Lung (tissue), 17 donors: ENCODE measurements at places on chromosomes 12 and 14. TPM values are rescaled to one million over a fixed set of nuclear protein-coding genes. Genes with fewer than 3 reads are reported as not detected.

The STON2 gene
- 26.4 TPM for total RNA-seq

The KRT73 gene
- not detected for total RNA-seq

DNA sequence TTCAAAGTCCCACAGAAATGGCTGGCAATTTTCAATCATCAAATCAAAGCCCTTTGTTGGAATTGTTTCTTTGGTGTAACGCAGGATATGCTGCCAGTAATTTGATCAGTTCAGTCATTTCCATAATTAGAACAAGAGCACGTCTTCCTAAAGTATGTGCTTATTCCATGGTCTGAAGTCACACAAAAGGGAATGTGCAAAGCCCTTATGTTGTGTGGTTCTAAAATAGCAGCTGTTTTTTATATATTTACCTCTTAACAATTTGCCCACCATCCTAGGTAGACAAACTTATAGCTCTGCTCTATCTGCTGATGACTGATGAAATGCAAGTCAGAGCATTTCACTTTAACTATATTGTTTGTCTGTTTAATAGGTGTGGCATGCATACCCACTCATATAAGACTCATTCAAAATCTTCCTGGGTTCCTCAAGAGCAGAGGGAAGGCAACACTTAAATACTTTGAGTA lies 176.1 kb upstream of the SLC38A2 start:
- H3K36me3 ChIP-seq = no peaks in the 10 kb centered on the region
- DNase-seq = no peak
- no peaks in the 10 kb centered on the region for H3K4me1 ChIP-seq
- no peaks in the 10 kb centered on the region for H3K27me3 ChIP-seq
- H3K27ac ChIP-seq = no peak overlapping the region

The PRB2 gene
- total RNA-seq = not detected

The TTC9 gene
- total RNA-seq = 6.8 TPM

DNA sequence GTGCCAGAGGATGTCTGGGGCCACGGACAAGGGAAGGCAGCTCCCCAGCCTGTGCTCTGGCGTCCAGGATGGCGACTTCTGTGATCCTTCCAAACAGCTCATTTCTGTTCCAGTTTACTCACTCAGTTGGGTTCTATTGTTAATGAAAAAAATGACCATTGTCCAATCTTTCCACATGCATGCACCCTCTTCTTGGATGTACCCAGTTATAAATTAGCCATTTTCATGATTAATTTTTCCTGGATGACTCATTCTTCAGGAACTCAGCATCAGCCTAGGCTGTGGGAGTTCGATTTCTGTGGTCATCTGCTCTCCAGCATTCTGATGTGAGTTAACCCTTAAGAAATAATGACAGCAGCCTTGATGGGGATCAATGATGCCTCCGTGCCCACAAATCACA lies 926.8 kb downstream of the BCL11B start:
- H3K27ac ChIP-seq = no peak overlapping the region
- no peaks in the 10 kb centered on the region for H3K27me3 ChIP-seq
- no peak for DNase-seq
- no peaks in the 10 kb centered on the region for H3K36me3 ChIP-seq

DNA sequence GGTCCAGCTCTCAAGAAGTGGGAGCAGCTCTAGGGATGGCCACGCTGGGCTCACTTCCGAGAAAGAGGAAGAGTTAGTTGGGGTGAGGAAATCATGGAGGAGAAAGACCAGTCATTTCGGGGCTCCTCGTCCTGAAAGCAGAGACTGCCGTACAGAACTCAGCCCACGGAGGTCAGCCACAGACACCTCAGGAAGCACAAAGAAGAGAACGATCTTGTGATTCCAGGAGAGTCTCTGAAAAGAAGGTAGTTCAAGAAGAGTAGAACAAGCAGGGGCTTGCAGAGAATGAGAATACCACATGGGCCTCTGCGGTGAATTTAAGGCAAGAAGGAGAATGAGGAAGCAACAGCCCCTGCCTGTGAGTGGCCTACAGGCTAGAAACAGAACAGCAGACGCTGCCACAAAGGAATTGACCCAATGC lies 311.9 kb downstream of the CACNA1C start:
- no peak overlapping the region for H3K4me3 ChIP-seq
- H3K36me3 ChIP-seq = no peaks in the 10 kb centered on the region
- no peak overlapping the region for H3K27ac ChIP-seq
- peaks cover 6% of the 10 kb centered on the region for H3K4me1 ChIP-seq
- no peaks in the 10 kb centered on the region for H3K27me3 ChIP-seq
- DNase-seq = no peak

DNA sequence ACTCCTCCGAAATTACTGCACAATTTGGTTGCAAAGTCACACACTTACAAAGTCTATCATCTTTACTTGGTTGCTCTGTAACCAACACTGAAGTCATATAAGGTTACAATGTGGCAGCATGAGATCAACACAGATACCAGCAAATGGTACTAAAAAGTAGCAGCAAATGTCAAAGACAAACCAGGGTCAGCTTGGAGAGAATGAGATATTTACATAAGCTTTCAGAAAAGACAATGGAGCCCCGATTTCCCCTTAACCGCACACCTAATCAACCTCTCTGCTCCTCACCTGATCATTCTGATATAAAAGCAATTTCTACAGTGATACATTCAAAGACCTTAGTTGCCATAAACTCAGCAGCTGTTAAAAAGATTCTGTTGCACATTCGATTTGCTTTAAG lies 76.4 kb upstream of the FOXN3 start:
- H3K36me3 ChIP-seq = no peaks in the 10 kb centered on the region
- no peak overlapping the region for H3K27ac ChIP-seq
- no peak for DNase-seq
- H3K4me3 ChIP-seq = no peak overlapping the region
- peaks cover 23% of the 10 kb centered on the region for H3K4me1 ChIP-seq
- H3K27me3 ChIP-seq = no peaks in the 10 kb centered on the region

DNA sequence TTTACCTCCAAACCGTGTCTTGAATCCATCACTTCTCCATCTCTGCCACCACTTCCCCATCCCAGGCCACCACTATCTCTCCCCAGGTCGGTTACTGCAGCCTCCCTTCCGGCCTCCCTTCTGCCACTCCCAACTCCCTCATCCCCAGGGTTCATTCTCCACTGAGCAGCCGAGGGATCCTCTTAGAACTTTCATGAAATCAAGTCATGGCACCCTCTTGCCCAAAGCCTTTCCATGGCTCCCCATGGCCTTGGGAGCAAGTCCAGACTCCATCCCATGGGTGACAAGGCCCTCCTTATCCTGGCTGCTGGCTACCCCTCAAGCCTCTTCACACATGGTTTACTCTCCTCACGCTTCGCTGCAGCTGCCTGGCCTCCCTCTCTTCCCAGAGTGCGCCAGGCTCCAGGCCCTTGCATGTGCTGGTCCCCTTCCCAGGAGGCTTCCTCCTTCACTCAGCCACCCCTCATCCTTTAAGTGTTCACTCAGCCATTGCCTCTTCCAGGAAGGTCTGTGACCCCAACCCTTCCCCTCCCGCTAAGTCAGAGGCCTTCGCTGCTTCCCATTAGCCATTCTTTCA lies 17.9 kb upstream of the SH2B3 start:
- no peaks in the 10 kb centered on the region for H3K4me1 ChIP-seq
- DNase-seq = no peak
- H3K27ac ChIP-seq = no peak overlapping the region
- H3K4me3 ChIP-seq = no peak overlapping the region

DNA sequence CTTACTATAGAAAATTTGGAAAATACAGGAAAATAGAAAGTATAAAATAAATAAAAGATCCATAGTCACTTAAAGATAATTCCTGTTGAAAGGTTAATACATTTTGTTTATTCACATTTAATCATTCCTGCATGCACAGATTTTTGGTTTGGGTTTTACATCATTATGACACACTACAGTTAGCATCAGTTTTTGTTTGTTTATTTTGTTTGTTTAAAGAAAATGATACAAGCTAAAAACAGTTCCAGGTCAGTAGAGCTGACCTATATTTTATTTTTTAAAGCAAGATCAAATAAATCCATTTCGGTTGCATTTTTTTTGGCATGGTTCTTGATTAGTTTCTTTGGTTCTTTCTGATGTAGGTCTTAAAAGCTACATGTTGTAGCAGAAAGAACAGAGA lies 68.8 kb upstream of the CCDC91 start:
- no peak for DNase-seq
- H3K27me3 ChIP-seq = no peaks in the 10 kb centered on the region
- no peaks in the 10 kb centered on the region for H3K4me1 ChIP-seq
- no peaks in the 10 kb centered on the region for H3K36me3 ChIP-seq

GRCh38 chr12:123396543-123396942 lies 12.6 kb downstream of the KMT5A start:
- H3K27ac ChIP-seq = no peak overlapping the region
- H3K4me3 ChIP-seq = no peak overlapping the region
- no peak for DNase-seq

- no peak for DNase-seq
- no peak overlapping the region for H3K27ac ChIP-seq
- H3K4me3 ChIP-seq = no peak overlapping the region
- H3K4me1 ChIP-seq = no peaks in the 10 kb centered on the region
These were observed 266.9 kb downstream of the KTN1 start for GRCh38 chr14:55846826-55847446.

The FLVCR2 gene
- total RNA-seq = 9.6 TPM

- H3K4me1 ChIP-seq = no peaks in the 10 kb centered on the region
- H3K27ac ChIP-seq = no peak overlapping the region
- H3K27me3 ChIP-seq = no peaks in the 10 kb centered on the region
- H3K36me3 ChIP-seq = no peaks in the 10 kb centered on the region
- no peak overlapping the region for H3K4me3 ChIP-seq
These were observed 133.4 kb upstream of the FGD4 start for GRCh38 chr12:32265951-32266350.

- H3K4me1 ChIP-seq = no peaks in the 10 kb centered on the region
- DNase-seq = no peak
- no peaks in the 10 kb centered on the region for H3K36me3 ChIP-seq
- H3K4me3 ChIP-seq = no peak overlapping the region
These were observed 48.7 kb upstream of the PLXNC1 start for GRCh38 chr12:94099632-94100031.

- no peak for DNase-seq
- H3K27ac ChIP-seq = no peak overlapping the region
- peaks cover under 1% of the 10 kb centered on the region for H3K36me3 ChIP-seq
- no peak overlapping the region for H3K4me3 ChIP-seq
These were observed 2.6 kb upstream of the C12orf76 start for GRCh38 chr12:110050927-110051326.

The PFKM gene
- 48.9 TPM for total RNA-seq

DNA sequence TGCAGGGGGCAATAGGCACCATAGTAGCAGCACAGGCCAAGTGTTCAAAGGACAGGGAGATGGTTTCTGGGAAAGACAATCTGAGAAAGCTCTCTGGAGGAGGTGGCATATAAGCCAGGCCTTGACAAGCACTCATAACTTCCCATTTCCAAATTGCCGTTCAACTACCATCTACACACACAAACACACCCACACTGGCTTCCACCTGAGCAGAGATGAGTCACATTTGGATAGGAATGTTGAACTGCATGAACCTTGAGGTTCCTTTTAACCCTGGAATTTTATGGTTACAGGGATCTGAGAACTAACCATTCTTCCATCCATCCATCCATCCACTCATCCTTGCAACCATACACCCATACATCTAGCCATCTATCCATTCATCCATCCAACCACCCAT lies 86.6 kb downstream of the KSR2 start:
- H3K4me3 ChIP-seq = no peak overlapping the region
- H3K27me3 ChIP-seq = no peaks in the 10 kb centered on the region
- H3K36me3 ChIP-seq = no peaks in the 10 kb centered on the region
- H3K4me1 ChIP-seq = no peaks in the 10 kb centered on the region
- H3K27ac ChIP-seq = no peak overlapping the region

GRCh38 chr12:116299064-116299463 lies 21.6 kb upstream of the MED13L start:
- no peaks in the 10 kb centered on the region for H3K27me3 ChIP-seq
- H3K36me3 ChIP-seq = no peaks in the 10 kb centered on the region
- no peak overlapping the region for H3K4me3 ChIP-seq
- peak; percentile 49 for DNase-seq
- peak overlapping the region; percentile 60 for H3K27ac ChIP-seq
- peaks cover 34% of the 10 kb centered on the region for H3K4me1 ChIP-seq

DNA sequence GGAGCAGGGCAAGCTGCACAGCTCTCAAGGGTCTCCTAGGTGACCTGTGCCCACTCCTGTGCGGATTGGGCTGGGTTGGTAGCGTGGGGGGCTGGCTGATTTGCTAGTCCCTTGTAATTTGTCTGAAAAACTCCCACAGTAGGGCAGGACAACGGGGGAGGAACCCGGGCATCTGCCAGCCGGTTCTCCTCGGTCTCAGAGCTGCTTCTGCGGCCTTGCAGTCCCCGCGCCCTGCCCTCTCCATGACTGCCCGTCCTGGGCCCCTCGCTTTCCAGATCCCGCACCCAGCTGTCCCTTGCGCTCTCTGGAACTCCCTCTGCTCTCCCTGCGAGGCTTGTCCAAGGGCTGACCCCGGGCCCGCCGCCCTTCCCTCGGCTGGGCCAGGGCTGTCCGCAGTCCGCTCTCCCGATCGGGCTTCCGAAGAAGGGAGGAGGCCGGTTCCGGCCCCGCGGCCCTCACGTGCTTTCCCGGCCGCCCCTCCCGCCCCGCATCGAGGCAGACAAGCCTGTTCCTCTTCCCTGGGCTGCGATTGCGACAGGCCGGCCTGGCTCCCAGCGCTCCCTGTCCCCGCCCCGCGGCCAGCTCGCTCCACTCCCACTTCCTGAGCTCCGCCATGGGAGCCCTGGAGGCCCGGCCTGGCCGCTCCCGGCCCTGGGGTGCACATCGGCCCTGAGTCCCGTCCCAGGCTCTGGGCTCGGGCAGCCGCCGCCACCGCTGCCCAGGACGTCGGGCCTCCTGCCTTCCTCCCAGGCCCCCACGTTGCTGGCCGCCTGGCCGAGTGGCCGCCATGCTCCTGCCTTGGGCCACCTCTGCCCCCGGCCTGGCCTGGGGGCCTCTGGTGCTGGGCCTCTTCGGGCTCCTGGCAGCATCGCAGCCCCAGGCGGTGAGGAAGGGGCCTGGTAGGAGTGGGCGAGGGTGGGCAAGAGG lies at the start of gene LTBR:
Gene LTBR, plus strand, starts transcription at position 591 of the 927 bp plus-strand sequence. Its CDS starts 197 bp downstream, at position 788.
- H3K36me3 ChIP-seq = peaks cover 21% of the 10 kb centered on the region
- peak; percentile 97 for DNase-seq
- peak within 1 kb of the TSS; percentile 94 for H3K27ac ChIP-seq
- H3K4me1 ChIP-seq = peaks cover 21% of the 10 kb centered on the region
- peak within 1 kb of the TSS; percentile 94 for H3K4me3 ChIP-seq

The TPH2 gene
- total RNA-seq = not detected

GRCh38 chr12:110913119-110914056 lies 7.0 kb downstream of the MYL2 start:
- no peak for DNase-seq
- peaks cover 3% of the 10 kb centered on the region for H3K36me3 ChIP-seq
- H3K4me1 ChIP-seq = no peaks in the 10 kb centered on the region
- peak overlapping the region; percentile 14 for H3K27ac ChIP-seq

- no peak overlapping the region for H3K4me3 ChIP-seq
- H3K4me1 ChIP-seq = no peaks in the 10 kb centered on the region
- no peak for DNase-seq
- H3K27ac ChIP-seq = no peak overlapping the region
- H3K36me3 ChIP-seq = no peaks in the 10 kb centered on the region
- H3K27me3 ChIP-seq = no peaks in the 10 kb centered on the region
These were observed 211.4 kb upstream of the OR4E1 start for GRCh38 chr14:21884995-21885394.

GRCh38 chr12:2691345-2692071 lies 103.3 kb upstream of the FKBP4 start:
- H3K36me3 ChIP-seq = peaks cover 1% of the 10 kb centered on the region
- peak; percentile 36 for DNase-seq
- H3K27ac ChIP-seq = no peak overlapping the region
- H3K4me1 ChIP-seq = no peaks in the 10 kb centered on the region
- H3K27me3 ChIP-seq = no peaks in the 10 kb centered on the region
- H3K4me3 ChIP-seq = no peak overlapping the region
